ENCODE measurements at places on chromosomes 5 and 9. TPM values are rescaled to one million over a fixed set of nuclear protein-coding genes. Genes with fewer than 3 reads are reported as not detected.

Gene FBP2
- total RNA-seq, result not detected

GRCh38 chr5:56511326-56511841, 278.3 kb upstream of the ANKRD55 start:
- no peak for DNase-seq
- H3K36me3 ChIP-seq, result no peaks in the 10 kb centered on the region
- no peaks in the 10 kb centered on the region for H3K27me3 ChIP-seq
- no peak overlapping the region for H3K4me3 ChIP-seq

- DNase-seq, result peak; percentile 25
- H3K4me3 ChIP-seq, result no peak overlapping the region
- H3K27ac ChIP-seq, result no peak overlapping the region
- no peaks in the 10 kb centered on the region for H3K4me1 ChIP-seq
- H3K36me3 ChIP-seq, result no peaks in the 10 kb centered on the region
Observed at GRCh38 chr5:43336159-43336558, 22.9 kb upstream of the HMGCS1 start.

GRCh38 chr9:38057416-38058195, 11.4 kb downstream of the SHB start:
- no peaks in the 10 kb centered on the region for H3K27me3 ChIP-seq
- DNase-seq, result no peak
- H3K4me3 ChIP-seq, result no peak overlapping the region
- peaks cover 1% of the 10 kb centered on the region for H3K36me3 ChIP-seq
- H3K27ac ChIP-seq, result no peak overlapping the region
- H3K4me1 ChIP-seq, result peaks cover 6% of the 10 kb centered on the region

- DNase-seq, result peak; percentile 70
- no peak overlapping the region for H3K4me3 ChIP-seq
- no peaks in the 10 kb centered on the region for H3K27me3 ChIP-seq
- H3K36me3 ChIP-seq, result no peaks in the 10 kb centered on the region
- peak overlapping the region; percentile 51 for H3K27ac ChIP-seq
Observed at GRCh38 chr5:172164769-172165212, 23.2 kb downstream of the STK10 start.

GRCh38 chr5:90476391-90476790, 1.7 kb downstream of the POLR3G start:
- no peaks in the 10 kb centered on the region for H3K4me1 ChIP-seq
- H3K4me3 ChIP-seq, result no peak overlapping the region
- no peaks in the 10 kb centered on the region for H3K27me3 ChIP-seq
- no peaks in the 10 kb centered on the region for H3K36me3 ChIP-seq
- no peak for DNase-seq
- H3K27ac ChIP-seq, result no peak overlapping the region

DNA sequence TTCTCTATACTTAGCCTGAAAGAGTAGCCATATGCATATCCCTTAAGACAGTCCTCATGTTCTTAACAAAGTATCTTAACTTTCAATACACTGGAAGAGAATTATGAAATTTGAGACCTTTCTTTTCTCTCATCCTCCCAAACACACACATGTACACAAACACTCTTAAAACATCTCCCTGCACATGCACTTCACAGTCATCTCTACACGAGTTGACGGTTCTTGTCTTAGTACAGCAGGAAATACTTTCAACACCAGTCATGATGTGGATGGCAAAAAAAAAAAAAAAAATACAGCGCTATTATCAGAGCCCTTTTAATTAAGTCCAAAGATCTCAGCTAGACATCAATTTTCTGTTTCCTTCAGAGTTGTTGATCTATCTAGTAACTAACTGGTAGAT, 43.6 kb upstream of the PCSK1 start:
- H3K4me1 ChIP-seq, result no peaks in the 10 kb centered on the region
- no peak overlapping the region for H3K27ac ChIP-seq
- H3K36me3 ChIP-seq, result no peaks in the 10 kb centered on the region
- DNase-seq, result peak; percentile 46

DNA sequence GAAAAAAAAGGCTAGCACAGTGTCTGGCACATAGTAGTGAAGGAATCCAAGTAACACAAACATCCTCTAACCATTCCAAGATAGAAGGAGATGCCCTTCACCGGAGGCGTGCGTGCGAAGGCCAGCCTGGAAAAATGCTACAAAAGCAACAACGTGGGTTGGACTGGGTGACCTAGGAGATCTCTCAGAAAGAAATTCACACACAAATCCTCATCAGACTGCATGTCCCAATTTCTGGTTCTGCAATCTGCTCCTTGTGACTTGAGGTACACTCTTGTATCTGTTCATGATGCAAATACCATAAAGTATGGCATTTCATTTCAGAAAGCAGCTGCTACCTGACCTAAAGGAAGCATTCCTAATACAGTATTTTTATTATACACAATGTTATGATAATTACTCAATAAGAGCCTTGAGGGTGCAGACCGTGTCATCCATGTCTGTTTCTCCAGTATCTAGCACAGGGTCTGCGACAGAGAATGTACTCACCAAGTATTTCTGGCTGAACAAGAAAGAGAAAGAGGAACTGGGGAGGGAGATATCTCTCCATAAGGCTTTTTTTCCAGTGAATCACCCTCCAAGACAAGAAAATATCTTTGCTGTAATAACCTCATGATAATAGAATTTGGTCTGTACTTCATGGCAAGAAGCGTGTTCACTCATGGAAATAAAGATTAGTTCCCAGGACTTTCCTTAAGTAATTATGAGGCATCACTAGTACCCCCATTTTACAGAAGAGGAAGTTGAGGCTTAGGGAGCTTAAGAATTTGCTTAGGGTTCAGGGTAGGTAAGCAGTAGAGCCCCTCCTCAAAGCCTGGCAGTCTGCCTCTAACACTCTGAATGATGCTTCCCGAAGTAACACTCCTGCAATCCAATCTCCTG, 138.3 kb downstream of the CDK5RAP2 start:
- no peak overlapping the region for H3K4me3 ChIP-seq
- peaks cover 1% of the 10 kb centered on the region for H3K36me3 ChIP-seq
- H3K27ac ChIP-seq, result peak overlapping the region; percentile 33
- no peaks in the 10 kb centered on the region for H3K27me3 ChIP-seq
- H3K4me1 ChIP-seq, result peaks cover 15% of the 10 kb centered on the region
- peak; percentile 58 for DNase-seq

Gene PRRC2B
- 51.4 TPM for total RNA-seq

Gene SOX30
- total RNA-seq, result under 0.01 TPM

DNA sequence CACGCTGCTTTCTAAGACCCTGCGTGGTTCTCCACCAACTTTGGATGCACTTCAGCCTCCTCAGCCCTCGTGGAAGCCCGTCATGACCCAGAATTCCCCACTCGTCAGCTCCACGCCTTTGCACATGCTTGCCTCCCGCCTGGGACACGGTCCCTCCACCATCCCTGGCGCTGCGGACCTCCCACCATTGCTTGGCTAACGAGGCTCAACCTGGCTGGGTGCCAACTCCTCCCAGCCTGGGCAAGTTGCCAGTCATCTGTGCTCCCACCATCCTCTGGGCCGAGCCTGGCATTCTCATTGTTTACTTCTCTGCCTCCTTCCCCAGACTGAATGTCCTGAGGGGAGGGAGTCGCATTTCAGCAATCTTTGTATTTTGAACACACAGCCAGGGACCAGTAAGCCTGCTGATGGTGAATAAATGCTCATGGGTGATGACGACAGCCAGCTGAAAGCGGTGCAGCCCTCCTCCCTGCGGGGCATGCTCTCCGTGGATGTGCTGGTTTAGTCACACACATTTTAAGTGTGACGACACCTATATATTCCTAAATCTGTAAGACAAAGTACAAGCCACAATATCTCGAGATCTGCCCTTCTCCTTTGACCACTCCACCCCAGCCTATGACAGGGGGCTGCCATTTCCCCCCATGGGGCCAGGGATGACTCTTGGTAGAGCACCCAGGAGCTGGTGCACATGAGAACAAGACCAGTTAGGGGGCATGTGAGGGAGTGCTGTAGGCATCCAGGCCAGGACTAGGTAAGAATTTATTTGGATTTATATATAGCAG, 37.6 kb downstream of the ANKRD33B start:
- H3K4me3 ChIP-seq, result peak overlapping the region; percentile 17
- H3K27me3 ChIP-seq, result no peaks in the 10 kb centered on the region
- no peaks in the 10 kb centered on the region for H3K36me3 ChIP-seq
- no peak overlapping the region for H3K27ac ChIP-seq
- peak; percentile 88 for DNase-seq

GRCh38 chr5:137145721-137146120, 353.4 kb downstream of the SPOCK1 start:
- H3K4me3 ChIP-seq, result no peak overlapping the region
- no peaks in the 10 kb centered on the region for H3K36me3 ChIP-seq
- peak; percentile 47 for DNase-seq
- peak overlapping the region; percentile 50 for H3K27ac ChIP-seq
- H3K27me3 ChIP-seq, result no peaks in the 10 kb centered on the region

DNA sequence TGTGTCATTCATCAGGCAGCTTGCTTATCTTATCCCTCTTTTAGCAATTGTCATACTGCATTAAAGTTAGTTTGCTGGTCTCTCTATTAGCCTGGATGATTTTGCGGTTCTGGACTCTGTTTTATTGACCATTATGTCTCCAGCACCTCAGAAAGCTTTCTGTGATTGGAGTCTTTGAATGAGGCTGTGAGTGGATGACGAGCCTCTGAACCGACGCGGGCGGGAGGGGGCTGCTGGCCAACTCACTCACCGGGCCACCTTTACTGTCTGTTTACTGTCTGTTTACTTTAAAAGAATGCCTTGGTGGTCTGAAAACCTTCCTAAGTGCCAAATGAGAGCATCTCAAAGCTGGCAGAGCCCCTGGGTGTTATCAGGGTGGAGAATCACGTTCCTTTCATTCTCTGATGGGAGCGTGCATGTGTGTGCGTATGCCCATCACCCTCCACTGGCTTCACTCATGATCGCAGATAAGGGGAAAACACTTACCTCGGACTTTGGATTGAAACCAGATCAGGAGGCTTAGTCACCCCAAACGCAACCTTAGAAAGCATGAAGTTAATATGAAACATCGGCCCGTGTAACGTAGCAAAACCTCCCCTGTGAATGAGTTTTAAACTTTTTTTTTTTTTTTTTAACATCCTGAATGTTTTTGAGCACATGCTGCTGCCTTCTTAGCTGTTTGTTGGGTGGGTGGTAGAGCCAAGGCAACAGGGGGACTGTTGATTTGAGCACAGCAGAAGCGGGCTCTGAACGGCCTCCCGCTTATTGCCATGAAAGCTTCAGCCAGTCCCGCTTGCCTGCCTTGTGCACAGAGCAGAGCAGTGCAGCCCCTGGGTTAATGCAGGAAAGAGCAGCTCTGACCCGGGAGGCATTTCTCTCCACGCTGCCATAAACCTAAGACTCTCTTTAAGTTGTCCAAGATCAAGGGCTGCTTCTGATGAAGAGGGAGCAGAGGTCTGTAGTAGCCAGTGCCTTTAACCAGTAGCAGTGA, 173.6 kb downstream of the GADD45G start:
- H3K4me3 ChIP-seq, result no peak overlapping the region
- H3K27me3 ChIP-seq, result no peaks in the 10 kb centered on the region
- no peak overlapping the region for H3K27ac ChIP-seq

Gene ANKDD1B
- total RNA-seq, result 0.51 TPM

Measured in fibroblast of lung (primary cell).